ENCODE measurements at places on chromosomes 1 and 21.
A peak's percentile ranks its signal among the peaks of the same experiment; 100 is the strongest.

- no peak overlapping the region for H3K4me3 ChIP-seq
- no peak overlapping the region for H3K27ac ChIP-seq
- no peaks in the 10 kb centered on the region for H3K27me3 ChIP-seq
- no peaks in the 10 kb centered on the region for H3K36me3 ChIP-seq
Measured at GRCh38 chr1:37901893-37902225, 42.5 kb upstream of the MTF1 start.

- H3K4me3 ChIP-seq = no peak overlapping the region
- no peaks in the 10 kb centered on the region for H3K4me1 ChIP-seq
- DNase-seq = peak; percentile 67
- no peaks in the 10 kb centered on the region for H3K36me3 ChIP-seq
- no peaks in the 10 kb centered on the region for H3K27me3 ChIP-seq
Measured at GRCh38 chr1:204162494-204163074, 3.6 kb downstream of the REN start.

DNA sequence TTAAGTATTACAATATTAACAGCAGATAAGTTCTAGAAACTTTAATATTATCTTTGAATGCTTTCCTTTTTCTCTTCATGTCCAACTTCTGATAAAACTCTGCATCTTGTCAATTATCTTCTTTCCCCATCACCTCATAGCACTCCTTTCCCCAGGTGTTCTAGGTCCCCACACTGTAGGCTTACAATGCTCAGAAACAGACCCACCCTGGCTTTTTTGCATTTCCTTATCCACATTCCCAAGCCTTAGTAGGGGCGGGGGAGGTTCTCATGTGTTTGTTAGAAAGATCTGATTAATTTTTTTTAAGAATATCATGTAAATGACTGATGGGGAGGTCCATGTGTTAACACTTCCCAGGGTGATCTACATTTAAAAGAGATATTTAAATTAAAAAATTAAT is 63.9 kb downstream of the PLPPR4 start:
- H3K4me1 ChIP-seq = no peaks in the 10 kb centered on the region
- no peak overlapping the region for H3K27ac ChIP-seq
- H3K36me3 ChIP-seq = no peaks in the 10 kb centered on the region
- DNase-seq = no peak

DNA sequence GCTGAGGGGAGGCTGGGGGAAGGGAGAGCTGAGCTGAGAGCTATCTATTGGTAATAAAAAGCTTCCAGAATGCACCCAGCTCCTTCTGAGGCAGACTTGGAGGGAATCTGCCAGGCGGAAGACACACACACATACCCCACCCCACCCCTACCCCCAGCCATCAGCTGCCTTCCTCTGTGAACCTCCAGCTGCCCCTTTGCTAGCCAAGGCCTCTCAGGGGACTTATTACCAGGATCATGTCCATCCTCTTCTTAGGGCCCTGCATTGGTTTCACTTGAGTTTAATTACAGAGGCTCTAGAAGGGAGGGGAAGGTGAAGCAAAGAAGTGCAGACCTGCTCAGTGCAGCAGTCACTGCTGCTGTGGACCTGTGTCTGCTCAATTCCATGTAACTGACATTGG is 156.4 kb downstream of the OMA1 start:
- no peak overlapping the region for H3K27ac ChIP-seq
- no peaks in the 10 kb centered on the region for H3K27me3 ChIP-seq
- no peak overlapping the region for H3K4me3 ChIP-seq
- DNase-seq = no peak
- no peaks in the 10 kb centered on the region for H3K36me3 ChIP-seq

DNA sequence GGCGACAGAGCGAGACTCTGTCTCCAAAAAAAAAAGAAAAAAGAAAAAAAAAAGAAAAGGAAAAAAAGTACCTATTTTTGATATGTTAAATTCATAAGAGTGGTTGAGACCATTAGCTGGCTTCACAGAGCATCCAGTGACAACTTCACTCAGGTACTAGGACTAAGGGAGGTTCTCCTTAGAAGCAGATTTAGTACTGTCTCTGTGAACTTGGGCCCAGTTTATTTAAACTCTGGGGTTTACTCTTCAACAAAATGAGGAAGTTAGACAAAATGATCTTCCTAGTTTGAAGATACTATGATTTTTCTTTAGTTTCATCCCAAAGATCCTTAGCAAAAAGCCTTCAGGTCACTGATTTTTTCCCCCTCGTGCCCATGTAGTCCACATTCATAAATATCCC is 21.2 kb downstream of the MACO1 start:
- H3K36me3 ChIP-seq = no peaks in the 10 kb centered on the region
- H3K4me1 ChIP-seq = no peaks in the 10 kb centered on the region
- H3K27me3 ChIP-seq = no peaks in the 10 kb centered on the region
- no peak overlapping the region for H3K27ac ChIP-seq
- no peak for DNase-seq

- H3K27me3 ChIP-seq = no peaks in the 10 kb centered on the region
- no peaks in the 10 kb centered on the region for H3K36me3 ChIP-seq
- no peak overlapping the region for H3K4me3 ChIP-seq
- no peak for DNase-seq
Measured at GRCh38 chr1:64826991-64827390, 82.1 kb downstream of the RAVER2 start.

DNA sequence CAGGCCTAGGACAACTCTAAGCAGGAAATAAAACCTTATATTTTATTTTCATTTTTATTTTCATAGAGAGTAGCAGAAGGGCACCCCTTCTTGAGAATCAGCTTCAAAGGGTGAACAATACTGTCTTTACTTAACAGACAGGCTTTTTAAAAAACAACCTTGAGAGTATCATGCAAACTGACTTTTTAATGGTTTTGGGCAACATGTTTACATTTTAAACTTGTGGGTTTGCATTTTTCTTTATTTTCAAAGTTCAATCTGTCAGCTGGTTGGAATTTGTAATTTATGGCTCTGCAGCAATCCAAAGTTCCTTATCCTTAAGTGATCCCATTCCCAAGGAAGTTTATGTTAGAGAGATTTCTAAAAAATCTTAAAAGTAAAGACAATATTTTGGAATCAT is 392.3 kb upstream of the ADAMTS5 start:
- H3K27me3 ChIP-seq = no peaks in the 10 kb centered on the region
- no peak overlapping the region for H3K27ac ChIP-seq
- no peaks in the 10 kb centered on the region for H3K36me3 ChIP-seq

GRCh38 chr21:36155603-36156338 is 853 bp upstream of the DOP1B start:
- H3K36me3 ChIP-seq = no peaks in the 10 kb centered on the region
- H3K4me1 ChIP-seq = peaks cover 13% of the 10 kb centered on the region
- peak overlapping the region; percentile 77 for H3K27ac ChIP-seq
- no peaks in the 10 kb centered on the region for H3K27me3 ChIP-seq
- DNase-seq = no peak

- no peaks in the 10 kb centered on the region for H3K4me1 ChIP-seq
- no peaks in the 10 kb centered on the region for H3K27me3 ChIP-seq
- H3K4me3 ChIP-seq = no peak overlapping the region
- no peaks in the 10 kb centered on the region for H3K36me3 ChIP-seq
Measured at GRCh38 chr1:208302699-208303238, 58.6 kb upstream of the PLXNA2 start.

- no peak overlapping the region for H3K4me3 ChIP-seq
- no peaks in the 10 kb centered on the region for H3K4me1 ChIP-seq
- no peak for DNase-seq
- no peaks in the 10 kb centered on the region for H3K27me3 ChIP-seq
- H3K27ac ChIP-seq = no peak overlapping the region
Measured at GRCh38 chr1:203089001-203089650, 3.3 kb upstream of the MYOG start.

DNA sequence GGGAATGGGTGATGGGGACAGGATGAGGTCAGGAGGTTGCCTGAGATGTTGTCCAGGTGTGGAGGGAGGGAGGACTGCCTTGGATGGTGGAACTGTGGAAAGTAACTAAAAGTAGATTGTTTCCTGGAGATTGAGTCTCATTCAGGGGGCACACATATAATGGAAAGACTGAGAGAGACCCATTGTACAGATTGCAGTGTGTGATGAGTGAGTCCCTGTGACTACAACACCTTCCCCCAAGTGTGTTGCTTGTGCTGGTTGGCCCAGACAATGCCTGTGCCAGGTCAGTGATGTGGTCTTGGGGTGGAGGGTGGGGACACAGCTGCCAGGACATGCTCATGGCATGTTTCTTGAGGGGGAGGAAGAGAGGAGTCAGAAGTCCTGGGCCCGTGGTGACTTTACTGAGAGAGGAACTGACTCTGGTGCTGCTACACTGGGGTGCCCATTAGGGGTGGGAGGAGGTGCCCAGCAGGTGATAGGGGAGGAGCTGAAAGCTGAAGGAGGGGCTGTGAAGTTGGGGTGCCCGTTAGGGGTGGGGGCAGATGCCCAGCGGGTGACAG is 5.2 kb downstream of the SNAP47 start:
- H3K27me3 ChIP-seq = no peaks in the 10 kb centered on the region
- no peak overlapping the region for H3K4me3 ChIP-seq
- no peaks in the 10 kb centered on the region for H3K36me3 ChIP-seq
- H3K27ac ChIP-seq = no peak overlapping the region

GRCh38 chr1:197948926-197949899 is 32.0 kb downstream of the LHX9 start:
- H3K4me1 ChIP-seq = peaks cover 17% of the 10 kb centered on the region
- H3K27me3 ChIP-seq = no peaks in the 10 kb centered on the region
- peak overlapping the region; percentile 22 for H3K27ac ChIP-seq
- no peak for DNase-seq
- H3K4me3 ChIP-seq = peak overlapping the region; percentile 27

DNA sequence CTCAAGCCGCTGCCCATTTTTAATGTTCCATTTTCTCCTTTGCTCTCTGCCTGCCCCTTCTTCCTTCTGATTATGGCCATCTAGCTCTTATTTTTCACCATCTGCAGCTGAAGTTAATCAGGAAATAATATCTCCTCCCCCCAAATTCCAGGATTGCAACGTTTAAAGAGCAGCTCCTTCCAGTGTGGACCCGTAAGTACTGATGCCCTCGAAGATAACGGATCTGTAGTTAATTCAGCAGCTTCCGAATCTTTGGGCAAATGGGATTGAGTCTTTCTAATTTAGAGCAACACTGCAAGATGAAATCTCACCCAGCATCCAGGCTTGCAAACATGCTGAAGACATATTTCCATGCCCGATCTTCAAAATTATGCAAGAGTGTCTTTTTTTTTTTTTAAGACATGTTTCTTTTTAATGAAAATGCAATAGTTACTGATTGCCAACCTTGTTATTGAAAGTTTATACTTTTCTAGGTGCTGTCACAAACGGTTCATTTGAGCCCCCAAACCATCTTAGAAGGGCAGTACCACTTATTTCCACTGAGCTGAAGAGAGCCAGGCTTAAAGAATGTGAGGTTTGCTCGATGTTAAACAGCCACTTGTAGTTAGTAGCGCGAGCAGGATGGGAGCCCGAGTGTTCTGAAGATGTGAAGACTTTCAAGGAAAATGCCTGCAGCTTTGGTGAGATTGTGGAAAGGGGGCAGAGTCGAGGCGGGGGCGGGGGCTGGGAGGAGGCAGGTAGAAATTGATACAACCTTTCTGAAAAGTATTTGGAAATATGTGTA is 10.9 kb upstream of the RCAN3 start:
- H3K27ac ChIP-seq = no peak overlapping the region
- no peak overlapping the region for H3K4me3 ChIP-seq
- no peaks in the 10 kb centered on the region for H3K36me3 ChIP-seq
- peaks cover 5% of the 10 kb centered on the region for H3K4me1 ChIP-seq
- no peak for DNase-seq
- no peaks in the 10 kb centered on the region for H3K27me3 ChIP-seq

DNA sequence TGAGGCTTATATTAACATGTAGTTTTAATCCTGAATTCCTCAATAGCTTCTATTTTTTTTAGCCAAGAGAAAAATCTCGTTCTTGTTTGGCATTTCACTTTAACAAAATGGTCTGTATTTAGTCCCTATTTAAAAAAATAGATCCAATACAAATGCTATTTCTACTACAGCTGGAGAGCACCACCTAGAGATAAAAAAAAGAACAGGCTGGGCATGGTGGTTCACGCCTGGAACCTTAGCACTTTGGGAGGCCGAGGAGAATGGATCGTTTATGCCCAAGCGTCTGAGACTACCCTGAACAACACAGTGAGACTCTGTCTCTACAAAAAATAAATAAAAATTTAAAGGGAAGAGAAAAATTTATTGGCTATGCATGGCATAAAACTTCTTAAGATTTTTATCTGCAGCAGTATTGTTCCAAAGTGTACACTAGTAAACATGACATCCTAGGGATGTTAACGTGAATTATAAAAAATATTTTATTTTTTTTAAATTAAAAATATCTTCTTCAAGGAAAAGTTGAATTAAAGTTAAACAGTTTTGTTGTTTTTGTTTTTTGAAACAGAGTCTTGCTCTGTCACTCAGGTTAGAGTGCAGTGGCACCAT is 4.4 kb downstream of the ST7L start:
- no peak overlapping the region for H3K27ac ChIP-seq
- no peaks in the 10 kb centered on the region for H3K27me3 ChIP-seq
- peaks cover 11% of the 10 kb centered on the region for H3K4me1 ChIP-seq
- H3K4me3 ChIP-seq = no peak overlapping the region
- peaks cover 34% of the 10 kb centered on the region for H3K36me3 ChIP-seq
- no peak for DNase-seq

DNA sequence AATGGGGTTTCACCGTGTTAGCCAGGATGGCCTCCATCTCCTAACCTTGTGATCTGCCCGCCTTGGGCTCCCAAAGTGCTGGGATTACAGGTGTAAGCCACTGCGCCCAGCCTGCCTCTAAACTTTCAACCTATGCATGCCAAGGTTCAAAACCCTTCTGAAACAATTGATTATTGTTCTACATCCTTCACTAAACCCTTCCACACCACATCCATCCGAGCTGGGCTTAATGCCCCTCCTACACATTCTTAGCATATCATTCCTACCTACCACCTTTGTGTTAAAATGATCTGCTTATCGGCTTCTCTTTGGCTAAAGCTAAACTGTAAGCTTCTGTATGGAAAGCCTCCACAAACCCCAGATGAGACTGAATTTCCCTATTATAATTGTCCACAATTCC is 40.8 kb upstream of the DOCK7 start:
- H3K4me3 ChIP-seq = no peak overlapping the region
- no peaks in the 10 kb centered on the region for H3K27me3 ChIP-seq
- H3K27ac ChIP-seq = no peak overlapping the region
- H3K4me1 ChIP-seq = no peaks in the 10 kb centered on the region
- no peak for DNase-seq
- H3K36me3 ChIP-seq = no peaks in the 10 kb centered on the region

- H3K27me3 ChIP-seq = no peaks in the 10 kb centered on the region
- no peak overlapping the region for H3K4me3 ChIP-seq
- DNase-seq = no peak
- no peaks in the 10 kb centered on the region for H3K36me3 ChIP-seq
Measured at GRCh38 chr1:1531947-1532346, 8.5 kb downstream of the TMEM240 start.

DNA sequence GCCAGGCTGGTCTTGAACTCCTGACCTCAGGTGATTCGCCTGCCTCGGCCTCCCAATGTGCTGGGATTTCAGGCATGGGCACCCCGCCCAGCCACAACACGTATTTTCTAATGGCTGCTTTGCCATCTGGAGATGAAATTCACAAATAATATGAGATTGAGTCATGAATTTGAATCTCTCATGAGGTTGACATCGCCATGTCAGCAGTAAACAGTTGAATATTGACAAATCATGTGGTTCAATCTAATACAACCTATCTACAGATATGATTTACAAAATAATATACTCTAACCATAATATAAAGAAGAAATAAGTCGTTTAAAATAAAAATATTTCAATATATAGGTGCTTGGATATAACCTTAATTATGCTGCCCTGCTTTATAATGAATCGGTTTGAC is 42.1 kb downstream of the MYOM3 start:
- no peak overlapping the region for H3K27ac ChIP-seq
- no peak overlapping the region for H3K4me3 ChIP-seq
- H3K27me3 ChIP-seq = no peaks in the 10 kb centered on the region
- no peak for DNase-seq

- H3K4me1 ChIP-seq = peaks cover 38% of the 10 kb centered on the region
- H3K27me3 ChIP-seq = no peaks in the 10 kb centered on the region
- no peaks in the 10 kb centered on the region for H3K36me3 ChIP-seq
- peak; percentile 55 for DNase-seq
- H3K27ac ChIP-seq = peak overlapping the region; percentile 37
Measured at GRCh38 chr1:193479187-193479586, 292.8 kb upstream of the B3GALT2 start.

Measured in naive thymus-derived CD4-positive, alpha-beta T cell (primary cell).